ENCODE measurements at places on chromosomes 11 and 22.

- DNase-seq: no peak
Observed at GRCh38 chr11:98365941-98366340, 654.8 kb upstream of the CNTN5 start.

GRCh38 chr11:29166306-29166705 is 850.5 kb downstream of the KCNA4 start:
- DNase-seq: no peak

DNA sequence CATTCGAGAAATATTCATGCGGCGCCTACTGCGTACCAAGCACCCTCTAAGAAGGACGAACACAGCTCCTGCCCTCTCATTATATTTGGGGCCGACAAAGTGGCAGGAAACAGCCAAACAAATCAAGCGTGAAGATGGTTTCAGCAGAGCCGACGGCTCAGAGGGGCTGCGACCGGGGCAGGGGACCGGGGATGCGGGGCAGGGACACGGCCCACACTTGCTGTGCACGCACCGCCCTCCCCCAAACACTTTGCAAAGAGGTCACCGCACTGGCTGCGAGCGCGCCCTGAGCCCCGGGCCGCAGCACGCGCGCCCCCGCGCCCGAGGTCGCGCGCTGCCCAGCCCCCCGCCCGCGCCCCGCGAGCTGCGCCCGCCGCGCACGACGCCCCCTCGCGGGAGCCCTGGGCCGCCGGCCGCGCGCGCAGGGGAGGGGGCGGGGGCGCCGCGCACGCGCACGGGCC is 255 bp upstream of the SYNGR1 start:
- no peak for DNase-seq

DNA sequence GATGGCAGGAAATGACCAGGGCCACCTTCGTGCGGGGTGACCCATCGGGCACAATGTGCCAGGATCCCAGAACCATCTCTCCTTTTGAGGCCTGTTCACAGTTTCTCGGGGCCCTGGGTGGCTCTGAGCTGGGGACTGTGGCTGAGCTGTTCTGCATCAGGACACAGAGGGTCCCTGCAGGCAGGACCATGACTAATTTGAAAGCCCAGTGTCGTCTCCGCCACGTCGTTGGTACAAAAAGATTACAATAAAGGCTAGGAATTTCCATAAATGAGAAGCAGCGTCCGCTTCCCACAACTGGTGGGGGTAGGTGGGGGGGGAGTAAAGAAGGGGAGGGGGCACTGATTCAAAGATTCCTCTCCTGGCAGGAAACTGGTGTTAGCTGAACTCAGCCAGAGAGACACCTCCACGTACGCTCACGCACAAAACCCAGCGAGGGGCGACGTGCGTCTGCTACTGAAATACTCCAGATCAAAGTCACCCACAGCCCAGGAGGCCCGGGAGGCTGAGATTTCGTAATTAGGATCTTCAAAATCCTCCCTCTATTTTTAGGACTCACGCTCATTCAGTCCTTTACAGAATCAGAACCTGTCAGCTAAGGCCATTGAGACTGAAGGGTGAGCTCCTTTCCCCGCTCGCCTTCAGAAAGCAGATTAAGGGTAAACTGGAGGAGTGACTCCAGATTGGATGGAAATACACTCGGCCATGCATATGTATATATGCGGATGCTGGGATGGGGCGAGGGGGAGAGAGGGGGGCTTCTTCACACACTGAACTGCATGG is 11.0 kb downstream of the MN1 start:
- DNase-seq: peak; percentile 59

GRCh38 chr22:17733466-17733865 is 40.8 kb downstream of the BID start:
- peak; percentile 29 for DNase-seq

DNA sequence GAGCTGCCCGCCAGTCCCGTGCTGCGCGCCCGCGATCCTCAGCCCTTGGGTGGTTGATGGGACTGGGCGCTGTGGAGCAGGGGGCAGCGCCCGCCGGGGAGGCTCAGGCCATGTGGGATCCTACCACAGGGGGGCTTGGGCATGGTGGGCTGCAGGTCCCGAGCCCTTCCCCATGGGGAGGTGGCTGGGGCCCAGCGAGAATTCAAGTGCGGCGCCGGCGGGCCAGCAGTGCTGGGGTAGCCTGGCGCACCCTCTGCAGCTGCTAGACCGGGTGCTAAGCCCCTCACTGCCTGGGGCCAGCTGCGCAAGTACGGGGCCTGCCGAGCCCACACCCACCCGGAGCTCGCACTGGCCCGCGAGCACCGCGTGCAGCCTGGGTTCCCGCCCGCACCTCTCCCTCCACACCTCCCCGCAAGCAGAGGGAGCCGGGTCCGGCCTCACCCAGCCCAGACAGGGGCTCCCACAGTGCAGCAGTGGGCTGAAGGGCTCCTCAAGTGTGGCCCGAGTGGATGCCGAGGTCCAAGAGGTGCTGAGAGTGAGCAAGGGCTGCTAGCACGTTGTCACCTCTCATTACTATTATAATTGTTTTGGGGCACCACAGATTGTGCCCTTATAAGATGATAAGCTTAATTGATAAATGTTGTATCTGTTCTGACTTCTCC is 333.2 kb downstream of the CASP12 start:
- DNase-seq: no peak

DNA sequence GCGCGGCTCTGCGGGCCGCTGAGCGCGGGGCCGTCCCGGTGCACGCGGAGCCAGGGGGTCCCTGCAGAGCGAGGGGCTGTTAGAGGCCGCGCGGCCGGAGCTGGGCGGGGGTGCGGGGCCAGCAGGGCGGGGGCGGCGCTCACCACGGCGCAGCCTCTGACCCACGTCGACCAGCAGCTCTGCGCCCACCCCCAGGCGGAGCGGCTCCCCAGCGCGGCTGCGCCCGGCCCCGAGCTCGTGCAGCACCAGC is 385 bp upstream of the SCO2 start:
- DNase-seq: no peak

DNA sequence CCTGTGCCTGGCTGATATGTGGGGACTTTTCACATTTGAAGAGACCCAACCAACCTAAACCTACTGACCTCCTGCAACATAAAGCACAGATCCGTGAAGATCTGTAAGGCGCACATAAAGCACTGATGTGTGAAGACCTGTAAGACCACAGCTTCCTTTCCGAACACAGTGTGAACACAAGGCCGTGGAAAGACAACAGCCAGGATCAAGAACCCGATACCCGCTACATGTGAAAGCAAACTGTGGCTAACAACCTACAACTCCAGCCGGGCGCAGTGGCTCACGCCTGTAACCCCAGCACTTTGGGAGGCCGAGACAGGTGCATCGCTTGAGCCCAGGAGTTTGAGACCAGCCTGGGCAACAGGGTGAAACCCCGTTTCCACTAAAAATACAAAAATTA is 17.6 kb upstream of the PPFIA1 start:
- DNase-seq: no peak

GRCh38 chr11:64185175-64185692 is 737 bp upstream of the STIP1 start:
- DNase-seq: peak; percentile 87

GRCh38 chr22:33908171-33909074 is 11.9 kb downstream of the LARGE1 start:
- DNase-seq: no peak

GRCh38 chr11:95832763-95833162 is 42.5 kb downstream of the CEP57 start:
- peak; percentile 58 for DNase-seq

GRCh38 chr11:431921-432320 is 9.9 kb downstream of the ANO9 start:
- DNase-seq: no peak

DNA sequence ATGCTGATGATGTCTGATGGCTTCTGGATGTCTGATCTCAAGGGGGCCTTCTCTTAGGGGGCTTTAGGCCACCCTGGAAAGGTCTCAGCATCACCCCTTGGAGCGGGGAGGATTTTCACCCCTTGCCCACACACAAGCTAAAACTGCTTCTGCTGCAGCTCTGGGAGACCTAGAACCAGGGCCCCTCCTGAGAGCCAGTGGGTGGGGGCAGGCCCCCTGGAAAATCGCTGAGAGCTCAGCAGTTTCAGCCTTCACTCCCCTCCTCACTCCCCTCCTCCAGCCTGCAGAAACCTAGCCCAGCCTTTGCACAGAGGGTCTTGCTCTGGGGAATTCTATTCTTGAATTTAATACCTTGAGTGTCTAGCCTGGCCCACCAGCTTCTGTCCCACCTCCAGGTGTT is 17.2 kb downstream of the CD6 start:
- no peak for DNase-seq
